Panc1 (cell line): ENCODE measurements at places on chromosomes 3 and 15. TPM values are rescaled to one million over a fixed set of nuclear protein-coding genes. Genes with fewer than 3 reads are reported as not detected.

GRCh38 chr15:83786336-83786735 is 132.4 kb downstream of the ADAMTSL3 start:
- no peak for DNase-seq

GRCh38 chr3:69582044-69582443 is 157.2 kb upstream of the MITF start:
- no peak for DNase-seq

DNA sequence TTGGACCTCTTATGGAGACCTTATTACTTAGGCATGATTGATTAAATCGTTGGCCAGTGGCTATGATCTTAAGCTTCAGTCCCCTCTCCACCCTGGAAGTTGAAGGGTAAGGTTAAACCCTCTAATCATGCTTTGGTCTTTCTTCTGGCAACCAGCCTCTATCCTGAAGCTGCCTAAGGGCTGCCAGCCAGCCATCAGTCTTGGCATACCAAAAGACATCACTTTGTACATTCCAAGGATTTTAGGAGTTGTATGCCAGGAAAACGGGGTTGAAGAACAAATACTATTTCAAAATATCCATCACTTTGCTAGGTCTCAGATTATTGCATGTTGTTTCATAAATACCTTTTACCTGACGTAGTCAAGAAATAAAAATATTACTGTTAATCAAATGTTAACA is 28.9 kb downstream of the UBE2E2 start:
- no peak for DNase-seq

Gene CTXN2
- 0.05 TPM for total RNA-seq

Gene CHRM5
- total RNA-seq, result not detected
